ENCODE measurements at places on chromosomes 11 and 22.

DNA sequence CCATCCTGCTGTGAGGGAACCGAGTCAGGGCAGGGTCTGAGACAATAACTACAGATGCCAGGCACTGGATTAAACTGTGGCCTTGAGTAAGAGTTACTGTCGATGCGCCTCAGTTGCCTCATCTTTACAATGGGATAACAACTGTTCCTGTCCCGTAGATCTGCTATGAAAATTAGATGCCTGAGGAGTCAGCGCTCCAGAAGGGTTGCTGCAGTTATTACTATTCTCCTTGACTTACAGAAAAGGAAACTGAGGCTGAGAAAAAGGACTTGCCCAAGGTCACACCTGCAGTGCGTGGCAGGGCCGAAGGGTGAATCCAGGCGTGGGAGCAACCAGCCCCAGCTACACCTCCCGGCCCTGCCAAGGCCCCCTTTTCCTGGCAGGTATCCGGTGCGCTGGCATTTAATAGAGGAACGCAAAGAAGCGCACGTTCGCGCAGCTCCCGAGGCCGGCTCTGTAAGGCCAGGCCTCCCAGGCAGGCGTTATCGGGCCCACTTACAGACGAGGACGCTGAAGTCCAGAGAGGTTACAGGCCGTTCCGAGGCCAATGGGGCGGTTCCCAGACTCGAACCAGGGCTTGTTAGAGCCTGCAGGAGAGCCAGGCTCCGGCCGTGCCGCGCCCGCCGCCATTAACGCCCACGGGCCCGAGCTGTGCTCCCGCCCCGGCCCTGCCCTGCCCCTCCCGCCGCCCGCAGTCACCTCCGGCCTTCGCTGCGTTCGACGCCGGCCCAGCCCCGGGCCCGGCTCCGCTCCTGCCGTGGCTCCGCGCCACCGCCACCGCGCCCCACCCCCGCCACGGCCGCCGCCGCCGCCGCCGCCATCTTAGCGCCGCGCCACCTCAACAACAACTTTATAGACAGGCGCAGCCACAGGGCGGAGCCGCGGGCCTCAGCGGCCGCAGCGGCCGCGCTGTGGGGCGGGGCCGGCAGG, at the start of gene C11orf68:
Gene C11orf68, minus strand, starts transcription at position 852 of the 930 bp plus-strand sequence. Its CDS starts 31 bp downstream, at position 821.
- no peak for DNase-seq

- no peak for DNase-seq
Observed at GRCh38 chr11:64814712-64815187, 4.4 kb upstream of the MEN1 start.

GRCh38 chr11:94750319-94751217, 17.6 kb upstream of the AMOTL1 start:
- DNase-seq = no peak

GRCh38 chr11:19059833-19060232, 684 bp downstream of the MRGPRX2 start:
- no peak for DNase-seq

DNA sequence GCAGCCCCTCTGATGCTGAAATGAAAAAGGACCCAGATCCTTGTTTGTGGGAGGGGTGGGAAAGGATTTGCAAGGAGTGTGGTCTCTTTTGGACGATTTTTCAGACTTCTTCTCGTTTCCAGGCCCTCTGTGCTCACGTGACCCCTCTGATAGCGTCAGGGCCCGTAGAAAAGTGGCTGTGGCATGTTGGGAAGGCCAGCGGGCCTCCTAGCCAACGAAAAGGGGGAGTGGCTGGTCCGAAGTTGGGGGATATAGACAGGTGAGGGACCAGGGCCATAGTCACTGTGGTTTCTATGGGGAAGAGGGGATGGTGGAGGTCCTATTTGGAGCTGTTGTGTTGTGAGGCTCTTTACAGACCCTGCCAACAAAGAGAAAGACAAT, 6.6 kb downstream of the PARVB start:
- DNase-seq = no peak

GRCh38 chr11:68298659-68299516, 13.5 kb upstream of the LRP5 start:
- no peak for DNase-seq

- no peak for DNase-seq
Observed at GRCh38 chr22:30010789-30011405, 69.4 kb upstream of the HORMAD2 start.

DNA sequence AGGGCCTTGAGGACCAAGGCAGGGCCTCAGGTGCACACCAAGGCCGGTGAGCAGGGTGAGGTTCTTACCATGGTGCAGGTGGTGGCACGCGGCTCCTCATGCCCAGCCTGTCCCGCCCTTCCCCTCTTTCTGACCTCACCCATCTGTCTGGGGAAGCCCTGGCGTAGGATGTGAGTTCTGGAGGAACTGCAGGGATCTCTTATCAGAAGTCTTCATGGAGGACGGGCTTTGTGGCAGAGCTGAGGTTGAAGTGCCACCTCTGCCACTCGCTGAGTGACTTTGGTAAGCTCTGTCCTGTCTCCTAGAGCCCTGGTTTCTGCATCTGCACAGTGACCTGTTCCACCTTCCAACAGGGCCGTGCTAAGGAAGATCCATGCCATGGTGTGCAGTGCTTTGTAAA, 49.1 kb downstream of the LRRC32 start:
- DNase-seq = no peak

- DNase-seq = no peak
Observed at GRCh38 chr11:14306481-14306880, 52.5 kb downstream of the RRAS2 start.
